ENCODE measurements at places on chromosomes 12 and 14.

- DNase-seq = no peak
Observed at GRCh38 chr12:91361864-91362263, 179.2 kb upstream of the DCN start.

DNA sequence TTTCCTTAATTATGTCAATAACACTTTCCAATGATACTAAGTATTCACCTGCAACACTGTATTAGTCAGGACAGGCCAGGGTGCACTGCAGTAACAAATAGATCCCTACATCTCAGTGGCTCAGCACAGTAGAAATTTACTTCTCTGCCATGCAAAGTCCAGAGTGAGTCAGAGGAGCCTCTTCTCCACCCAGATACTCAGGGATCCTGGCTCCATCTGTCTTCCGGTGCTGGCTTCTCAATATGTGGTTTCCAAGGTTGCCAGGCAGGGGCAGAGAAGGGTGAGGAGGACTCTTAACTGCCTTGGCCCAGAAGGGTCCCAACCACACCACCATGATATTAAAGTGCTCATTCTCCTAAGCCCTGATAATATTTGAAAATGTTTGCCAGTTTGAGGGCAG lies 47.8 kb downstream of the ADGRD1 start:
- no peak for DNase-seq

DNA sequence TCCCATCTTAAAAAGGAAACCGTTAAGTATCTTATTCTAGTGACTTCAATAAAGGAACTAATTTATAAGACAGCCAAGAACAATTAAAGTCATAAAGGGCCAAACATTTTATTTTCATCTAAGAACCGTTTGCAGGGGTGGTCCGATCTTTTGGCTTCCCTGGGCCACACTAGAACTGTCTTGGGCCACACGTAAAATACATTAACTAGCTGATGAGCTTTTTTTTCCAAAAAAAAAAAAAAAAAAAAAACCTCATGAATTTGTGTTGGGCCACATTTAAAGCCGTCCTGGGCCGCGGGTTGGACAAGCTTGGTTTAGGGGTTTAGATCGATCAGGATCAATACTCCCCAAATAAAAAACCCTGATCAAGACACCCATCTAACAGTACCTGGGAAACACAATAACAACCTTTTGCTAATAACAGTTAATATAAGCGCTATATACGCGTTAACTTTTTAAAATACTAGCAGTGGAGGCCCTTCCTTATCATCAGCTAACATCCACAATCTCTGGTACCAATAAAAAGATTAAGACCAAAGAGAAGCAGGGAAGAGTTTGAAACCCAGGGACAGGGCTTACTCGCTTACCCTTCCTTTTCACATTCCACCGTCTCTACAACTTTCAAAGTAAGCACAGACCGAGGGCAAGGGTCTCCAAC lies 1.1 kb downstream of the NAP1L1 start:
- DNase-seq = no peak

GRCh38 chr12:90152897-90153624 lies 444.4 kb upstream of the ATP2B1 start:
- DNase-seq = no peak

DNA sequence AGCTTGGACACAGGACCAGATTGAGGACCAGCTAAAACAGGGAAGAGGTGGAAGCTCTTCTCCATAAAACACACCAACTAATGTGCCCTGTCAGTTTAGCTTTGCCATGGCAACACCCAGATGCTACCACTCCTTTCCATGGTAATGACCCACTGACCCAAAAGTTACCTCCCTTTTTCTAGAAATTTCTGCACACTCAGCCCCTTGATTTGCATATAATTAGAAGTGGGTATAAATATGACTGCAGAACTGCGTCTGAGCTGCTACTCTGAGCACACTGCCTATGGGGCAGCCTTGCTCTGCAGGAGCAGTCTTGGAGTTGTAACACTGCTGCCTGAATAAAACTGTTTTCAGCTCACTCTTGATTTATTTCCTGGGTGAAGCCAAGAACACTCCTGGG lies 3.2 kb upstream of the TDG start:
- DNase-seq = no peak

- no peak for DNase-seq
Observed at GRCh38 chr14:64987438-64987767, 708 bp downstream of the FNTB start.

DNA sequence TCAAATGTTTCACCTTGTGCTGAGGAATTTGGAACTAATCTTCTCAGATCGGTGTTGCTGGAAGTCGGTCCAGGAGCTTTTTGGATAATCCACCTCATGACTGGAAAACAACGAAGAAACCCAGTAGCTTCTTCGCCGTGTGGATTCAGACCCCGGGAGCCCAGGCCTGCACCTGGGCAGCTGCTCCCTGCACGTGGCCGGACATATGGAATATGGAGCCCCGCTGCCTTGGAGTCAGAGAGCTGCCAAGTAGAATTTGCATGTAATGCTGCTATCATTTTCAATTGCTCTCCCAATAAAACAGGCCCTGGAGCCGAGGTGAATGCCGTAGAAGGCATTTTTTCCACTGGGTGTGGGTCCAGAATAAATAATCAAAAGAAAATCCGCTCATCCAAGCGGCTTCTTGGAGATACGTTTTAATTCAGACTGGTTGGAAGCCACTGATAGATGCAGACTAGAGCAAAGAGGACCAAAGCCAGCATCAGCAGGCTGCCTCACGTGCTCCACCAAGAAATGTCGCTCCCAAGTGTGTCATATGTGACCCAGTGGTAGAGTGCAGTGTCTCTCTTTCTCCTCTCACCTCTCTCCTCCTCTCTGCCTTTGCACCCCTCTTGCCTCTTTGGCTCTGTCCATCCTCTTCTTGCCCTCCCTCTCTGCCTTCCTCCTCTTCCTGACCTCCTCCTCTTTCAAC lies 115.3 kb downstream of the ZNF664 start:
- DNase-seq = no peak

DNA sequence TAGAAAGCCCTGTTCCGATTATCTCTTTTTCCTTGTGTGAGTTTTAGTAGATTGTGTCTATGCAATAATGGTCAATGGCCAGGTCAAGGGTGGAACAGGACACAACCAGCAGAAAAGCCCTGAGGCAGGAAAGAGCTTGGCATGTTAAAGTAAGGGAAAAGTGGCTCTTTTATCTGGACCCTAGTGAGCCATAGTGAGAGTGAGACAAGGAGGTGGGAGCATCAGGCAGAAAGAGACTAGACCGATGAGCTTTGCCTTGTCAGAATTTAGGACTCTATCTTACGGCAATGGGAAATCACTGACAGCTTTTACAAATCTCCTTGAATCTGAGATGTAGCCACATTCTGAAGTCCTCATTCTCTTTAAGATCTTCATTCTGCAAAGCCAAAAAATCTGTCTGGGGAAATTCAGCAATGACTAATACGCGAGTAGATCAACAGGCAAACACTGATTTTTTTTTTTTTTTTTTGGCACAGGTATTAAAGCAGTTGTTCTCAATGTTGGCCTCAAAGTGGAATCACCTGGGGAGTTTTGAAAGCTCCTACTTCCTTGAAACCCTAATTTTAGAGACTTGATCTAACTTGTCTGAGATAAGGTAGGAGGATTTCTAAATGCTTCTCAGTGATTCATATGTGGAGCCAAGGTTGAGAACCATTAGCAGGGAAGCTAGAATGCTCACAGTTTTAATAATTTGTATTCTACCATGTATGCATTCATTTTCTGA lies 33.9 kb downstream of the TMEM19 start:
- no peak for DNase-seq

- DNase-seq = no peak
Observed at GRCh38 chr12:9381619-9382018, 173.4 kb upstream of the PZP start.

- DNase-seq = no peak
Observed at GRCh38 chr14:89386212-89386886, 30.7 kb downstream of the FOXN3 start.

GRCh38 chr12:98819821-98820404 lies 174.8 kb downstream of the APAF1 start:
- no peak for DNase-seq

DNA sequence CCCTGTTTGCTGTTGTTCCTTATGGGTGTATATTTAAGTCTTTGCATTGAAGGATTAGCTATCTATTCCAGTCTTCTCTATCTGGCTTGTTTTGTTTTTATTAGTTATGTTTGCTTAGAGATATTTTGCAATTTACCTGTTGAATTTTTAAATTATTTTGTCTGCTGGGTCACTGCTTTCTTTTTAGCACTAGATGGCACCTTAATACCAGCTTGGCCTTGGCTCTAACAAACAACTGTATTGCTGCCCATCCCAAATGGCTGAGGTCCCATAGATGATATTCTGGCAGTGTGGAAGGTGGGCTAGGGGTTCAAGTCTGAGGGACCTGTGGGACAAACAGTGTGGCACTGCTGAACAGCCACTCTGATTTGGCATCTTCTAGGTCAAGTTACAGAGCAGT lies 144.0 kb upstream of the FBXO33 start:
- no peak for DNase-seq

- no peak for DNase-seq
Observed at GRCh38 chr12:20345866-20346265, 22.5 kb upstream of the PDE3A start.

- DNase-seq = no peak
Observed at GRCh38 chr12:89464974-89465592, 59.5 kb downstream of the GALNT4 start.

- no peak for DNase-seq
Observed at GRCh38 chr12:56084958-56085543, 5.1 kb downstream of the ERBB3 start.

DNA sequence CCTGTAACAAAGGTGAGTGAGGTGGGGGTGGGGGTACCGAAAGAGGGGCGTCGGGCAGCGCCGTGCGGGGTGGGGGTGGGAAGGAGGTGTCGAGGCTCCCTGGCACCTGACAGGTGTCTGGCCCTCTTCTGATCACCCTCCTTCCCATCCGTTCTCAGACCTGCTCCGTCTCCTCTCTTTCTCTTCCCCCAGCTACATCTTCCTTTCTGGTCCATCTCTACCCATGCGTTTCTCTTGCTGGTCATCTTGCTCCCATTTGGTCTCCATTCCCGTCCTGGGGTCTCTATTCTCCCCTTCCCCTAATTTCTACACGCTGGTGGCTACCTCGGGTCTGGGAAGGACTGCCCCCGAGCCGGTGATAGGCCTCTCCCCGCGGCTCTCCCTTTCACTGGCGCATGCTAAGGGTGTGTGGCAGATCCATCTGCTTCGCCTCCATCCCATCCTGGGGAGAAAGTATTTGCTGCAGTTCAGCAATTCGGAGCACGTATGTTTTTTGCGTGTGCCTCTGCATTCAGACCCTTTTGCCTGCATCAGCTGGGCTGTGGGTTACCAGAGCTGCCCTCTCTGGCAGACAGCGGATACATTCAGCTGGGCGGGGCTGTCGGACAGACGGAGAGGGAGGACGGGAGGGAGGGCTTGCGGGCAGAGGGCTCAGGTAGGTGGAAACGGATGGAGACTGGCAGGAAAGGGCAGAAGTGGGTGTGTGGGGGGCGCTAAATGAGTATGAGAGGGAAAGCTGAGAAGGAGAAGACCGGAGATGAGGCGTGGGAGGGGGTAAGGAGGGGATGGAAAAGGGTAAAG lies 730 bp downstream of the CLSTN3 start:
- DNase-seq = peak; percentile 44

DNA sequence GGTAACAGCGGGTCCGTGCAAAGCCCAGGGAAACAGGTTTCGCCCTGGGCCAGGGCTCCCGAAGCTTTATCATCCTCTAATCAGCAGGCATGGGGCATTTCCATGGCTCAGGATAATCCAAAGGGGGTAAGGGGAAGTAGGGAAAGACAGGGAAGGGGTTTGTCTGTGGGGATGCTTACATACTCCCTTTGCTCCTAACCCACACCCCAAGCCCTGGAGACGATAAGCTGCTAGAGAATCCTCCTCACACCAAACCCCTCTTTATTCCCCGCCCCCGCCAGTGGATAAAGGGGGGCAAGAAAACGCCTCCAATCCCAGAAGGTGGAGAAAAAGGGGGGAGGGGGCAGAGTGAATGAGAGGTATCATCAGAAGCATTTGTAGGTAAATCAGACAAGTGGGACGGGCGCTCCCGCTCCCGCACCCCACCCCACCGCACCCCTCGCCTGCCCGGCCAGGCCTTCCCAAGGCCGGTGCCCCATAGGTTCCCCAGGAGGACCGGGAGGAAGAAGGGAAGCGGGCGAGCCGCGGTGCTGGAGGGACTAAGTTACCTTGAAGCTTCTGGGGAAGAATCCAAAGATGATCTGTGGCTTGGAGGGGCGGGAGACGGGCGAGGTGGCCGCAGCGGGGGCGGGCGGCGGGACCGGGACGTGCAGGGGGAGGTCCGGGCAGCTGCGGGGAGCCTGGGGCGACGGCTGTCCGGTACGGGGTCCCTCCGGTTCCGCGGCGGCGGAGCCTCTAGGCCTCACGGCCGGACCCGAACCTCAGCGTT lies 762 bp downstream of the PPP2R5E start:
- DNase-seq = peak; percentile 2

DNA sequence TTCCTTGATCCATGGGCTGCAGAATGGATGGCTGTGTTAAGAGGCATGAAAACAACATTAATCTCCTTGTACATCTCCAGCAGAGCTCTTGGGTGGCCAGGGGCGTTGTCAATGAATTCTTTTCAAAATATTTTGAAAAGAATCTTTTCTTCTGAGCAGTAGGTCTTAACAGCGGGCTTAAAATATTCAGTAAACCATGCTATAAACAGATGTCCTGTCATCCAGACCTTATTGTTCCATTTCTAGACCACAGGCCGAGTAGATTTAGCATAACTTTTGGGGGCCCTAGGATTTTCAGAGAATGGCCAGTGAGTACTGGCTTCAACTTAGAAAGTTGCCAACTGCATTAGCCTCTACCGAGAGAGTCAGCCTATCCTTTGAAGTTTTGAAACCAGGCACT lies 130.2 kb downstream of the RAD51B start:
- no peak for DNase-seq

DNA sequence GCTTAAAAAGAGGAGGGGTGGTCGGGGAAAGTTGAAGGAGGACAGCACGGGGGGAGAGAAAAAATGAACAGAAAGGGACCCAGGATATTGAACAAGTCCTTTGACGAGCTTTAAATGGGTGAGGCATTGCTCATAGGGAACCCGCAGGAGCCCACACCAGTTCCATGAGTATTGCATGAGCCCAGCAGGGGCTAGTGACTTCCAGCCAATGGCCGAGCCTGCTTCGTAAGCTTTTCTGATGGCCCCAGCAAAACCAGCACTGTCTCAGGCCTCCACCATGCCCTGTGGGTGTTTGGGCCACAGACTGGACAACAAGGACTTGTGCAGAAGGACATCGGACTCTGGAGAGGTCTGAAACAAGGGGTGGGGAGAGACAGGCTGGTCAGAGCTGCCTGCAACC lies 109.5 kb downstream of the ZFP36L1 start:
- DNase-seq = no peak

DNA sequence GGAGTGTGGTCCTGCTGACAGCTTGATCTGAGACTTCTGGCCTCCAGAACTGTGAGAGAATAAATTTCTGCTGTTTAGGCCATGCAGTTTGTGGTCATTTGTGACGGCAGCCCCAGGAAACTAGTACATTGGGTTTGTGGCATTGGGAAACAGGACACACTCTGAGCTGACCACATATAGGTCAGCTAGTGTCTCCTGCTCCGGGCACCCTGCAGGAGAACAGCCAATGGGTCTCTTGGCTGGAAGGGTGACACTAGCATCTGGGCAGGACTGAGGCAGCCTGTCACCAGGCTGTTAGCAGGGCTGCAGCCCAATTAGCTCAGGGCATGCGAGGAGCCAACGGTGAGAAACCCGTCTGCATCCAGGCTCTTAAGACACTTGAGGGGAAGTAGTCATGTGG lies 83.2 kb downstream of the PITPNM2 start:
- DNase-seq = no peak

- no peak for DNase-seq
Observed at GRCh38 chr12:12087693-12088034, 16.9 kb downstream of the BCL2L14 start.

GRCh38 chr14:24194186-24194872 lies 912 bp downstream of the TM9SF1 start:
- no peak for DNase-seq
